ENCODE measurements at places on chromosomes 5 and 9.

DNA sequence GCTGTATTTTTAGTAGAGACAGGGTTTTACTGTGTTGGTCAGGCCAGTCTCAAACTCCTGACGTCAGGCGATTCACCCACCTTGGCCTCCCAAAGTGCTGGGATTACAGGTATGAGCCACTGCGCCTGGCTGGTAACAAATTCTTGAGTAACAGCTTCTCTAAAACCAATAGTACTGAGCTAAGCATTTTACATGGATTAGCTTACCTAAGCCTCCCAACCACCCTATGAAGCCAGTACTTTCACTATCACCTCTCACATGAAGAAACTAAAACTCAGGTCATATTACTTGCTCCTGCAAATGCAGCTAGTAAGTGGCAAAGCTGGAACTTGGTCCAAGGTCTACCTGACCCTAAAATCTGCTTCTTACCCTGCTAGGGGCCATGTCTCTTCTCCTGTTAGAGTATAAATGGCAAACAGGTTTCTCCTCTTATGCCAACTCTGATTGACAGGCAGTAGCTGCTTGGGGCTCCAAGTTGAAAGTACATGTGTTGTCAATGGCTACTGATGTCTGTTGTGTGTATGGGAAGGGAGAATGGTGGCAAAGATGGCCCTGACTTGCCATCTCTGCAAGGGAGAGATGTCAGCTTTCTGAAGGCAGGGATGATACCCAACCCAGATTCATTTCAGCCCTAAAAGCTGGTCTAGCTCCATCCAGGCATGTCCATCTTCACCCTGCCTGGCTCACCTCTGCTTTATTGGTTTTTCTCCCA lies 4.0 kb downstream of the PHF19 start:
- DNase-seq: no peak

DNA sequence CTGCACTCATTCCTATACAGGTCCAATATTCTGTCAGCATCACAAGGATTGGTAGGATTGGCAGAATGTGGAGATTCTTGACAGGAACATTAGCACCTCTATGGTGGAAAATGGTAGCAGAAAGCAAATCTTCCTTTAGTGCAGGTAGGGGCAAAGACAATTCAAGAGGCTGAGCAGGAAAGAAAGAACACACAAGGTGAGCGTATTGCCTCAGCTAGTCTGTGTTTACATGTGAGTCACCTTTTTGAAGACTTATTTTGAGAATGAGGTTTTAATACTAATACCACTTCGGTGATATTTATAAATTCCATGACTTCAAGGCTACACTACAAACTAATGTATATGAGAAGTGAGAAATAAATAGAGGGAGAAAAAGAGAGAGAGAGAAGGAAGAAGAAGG lies 717.0 kb downstream of the BRINP1 start:
- DNase-seq: no peak

GRCh38 chr9:129322641-129323375 lies 144.7 kb upstream of the IER5L start:
- no peak for DNase-seq

GRCh38 chr9:34233672-34234071 lies 54.8 kb downstream of the UBAP1 start:
- no peak for DNase-seq

DNA sequence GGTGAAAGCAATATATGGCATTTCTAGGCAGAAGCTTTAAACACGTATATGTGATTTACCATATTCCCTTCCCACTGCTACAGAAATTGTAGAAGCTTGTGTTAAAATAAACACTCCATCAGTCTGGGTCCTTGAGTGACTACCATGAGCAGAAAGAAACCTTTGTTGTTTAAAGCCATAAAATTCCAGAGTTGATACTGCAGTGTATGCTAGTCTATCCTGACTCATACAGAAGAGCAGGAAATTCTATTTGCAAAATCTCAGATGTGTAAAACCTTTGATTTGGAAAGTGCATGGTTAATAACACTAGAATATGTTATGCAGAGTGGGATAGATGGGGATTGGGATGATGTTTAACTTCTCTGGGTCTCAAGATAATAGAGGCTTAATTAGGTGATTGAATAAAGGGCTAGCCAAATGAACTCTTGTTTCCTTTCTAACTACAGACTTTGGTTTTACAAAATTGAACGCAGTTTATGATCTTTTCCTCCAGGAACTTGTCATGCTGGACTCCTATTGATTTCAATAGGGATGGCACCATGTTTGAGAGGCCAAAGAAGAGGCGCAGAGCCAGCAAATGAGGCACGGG lies 282.7 kb upstream of the VLDLR start:
- DNase-seq: no peak

GRCh38 chr9:32427111-32427873 lies 42.8 kb downstream of the ACO1 start:
- no peak for DNase-seq

DNA sequence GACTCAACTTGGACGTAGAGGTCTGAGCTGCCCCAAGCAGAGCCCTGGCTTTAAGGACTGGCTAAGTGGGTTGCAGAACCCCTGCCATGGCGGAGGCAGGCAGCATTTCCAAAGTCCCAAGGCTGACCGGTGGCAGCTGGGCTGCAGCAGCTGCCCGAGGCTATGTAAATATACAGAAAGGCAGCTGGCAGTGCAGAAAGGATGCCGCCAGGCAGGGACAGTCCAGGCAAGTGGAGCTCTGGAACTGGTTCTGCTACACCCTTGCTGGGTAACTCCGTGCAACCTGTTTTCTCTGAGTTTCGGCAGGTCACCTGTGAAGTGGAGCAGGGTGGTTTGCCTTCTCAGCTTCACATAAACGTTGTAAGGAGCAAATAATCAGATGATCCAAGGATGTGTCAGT lies 46.0 kb downstream of the SHB start:
- DNase-seq: no peak

DNA sequence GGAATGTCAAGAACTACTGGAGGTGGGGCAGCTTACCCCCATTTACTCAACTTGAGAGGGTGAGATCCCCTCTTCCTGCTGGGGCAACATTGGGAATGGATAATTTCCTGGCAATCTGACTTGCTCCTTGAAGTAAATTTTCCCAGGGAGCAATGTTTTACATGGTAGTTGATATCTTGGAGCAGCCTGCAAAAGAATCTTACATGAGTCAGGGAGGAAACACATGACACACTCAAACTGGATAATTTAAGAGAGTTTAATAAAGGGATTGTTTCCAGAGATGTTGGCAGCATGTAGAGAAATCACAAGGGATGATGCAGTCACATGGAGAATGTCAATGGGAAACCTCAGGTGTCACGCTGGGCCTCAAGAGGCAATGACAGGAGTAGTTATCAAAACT lies 212.5 kb downstream of the GAS1 start:
- no peak for DNase-seq

- DNase-seq: no peak
These were observed 3.9 kb downstream of the NR2F1 start for GRCh38 chr5:93586736-93587596.

- DNase-seq: peak; percentile 66
These were observed 192.9 kb downstream of the CRB2 start for GRCh38 chr9:123548741-123549545.

DNA sequence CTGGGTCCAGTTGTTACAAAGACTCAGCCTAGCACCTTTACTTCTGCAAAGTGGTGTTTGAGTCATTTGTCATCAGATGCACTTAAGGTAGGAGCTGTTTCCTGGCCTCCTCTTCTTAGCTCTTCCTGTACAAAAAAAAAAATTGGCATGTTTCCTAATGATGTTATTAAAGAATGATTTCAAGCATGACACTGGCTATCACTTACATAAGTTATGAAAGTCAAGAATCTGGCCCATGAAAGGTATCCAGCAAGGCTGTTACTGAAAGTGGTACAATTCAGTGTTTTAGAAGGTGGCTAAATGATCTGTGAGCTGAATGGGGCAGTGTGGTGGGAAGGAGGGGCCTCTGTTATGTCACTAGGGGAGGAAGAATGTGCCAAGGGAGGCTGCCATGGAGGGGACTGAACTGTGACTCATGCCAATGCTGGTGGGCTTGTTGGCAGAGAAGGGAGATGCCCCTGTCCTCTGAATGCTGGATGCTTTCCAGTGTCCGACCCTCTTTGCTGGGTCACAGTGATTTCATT lies 175.1 kb upstream of the MAP1B start:
- no peak for DNase-seq

DNA sequence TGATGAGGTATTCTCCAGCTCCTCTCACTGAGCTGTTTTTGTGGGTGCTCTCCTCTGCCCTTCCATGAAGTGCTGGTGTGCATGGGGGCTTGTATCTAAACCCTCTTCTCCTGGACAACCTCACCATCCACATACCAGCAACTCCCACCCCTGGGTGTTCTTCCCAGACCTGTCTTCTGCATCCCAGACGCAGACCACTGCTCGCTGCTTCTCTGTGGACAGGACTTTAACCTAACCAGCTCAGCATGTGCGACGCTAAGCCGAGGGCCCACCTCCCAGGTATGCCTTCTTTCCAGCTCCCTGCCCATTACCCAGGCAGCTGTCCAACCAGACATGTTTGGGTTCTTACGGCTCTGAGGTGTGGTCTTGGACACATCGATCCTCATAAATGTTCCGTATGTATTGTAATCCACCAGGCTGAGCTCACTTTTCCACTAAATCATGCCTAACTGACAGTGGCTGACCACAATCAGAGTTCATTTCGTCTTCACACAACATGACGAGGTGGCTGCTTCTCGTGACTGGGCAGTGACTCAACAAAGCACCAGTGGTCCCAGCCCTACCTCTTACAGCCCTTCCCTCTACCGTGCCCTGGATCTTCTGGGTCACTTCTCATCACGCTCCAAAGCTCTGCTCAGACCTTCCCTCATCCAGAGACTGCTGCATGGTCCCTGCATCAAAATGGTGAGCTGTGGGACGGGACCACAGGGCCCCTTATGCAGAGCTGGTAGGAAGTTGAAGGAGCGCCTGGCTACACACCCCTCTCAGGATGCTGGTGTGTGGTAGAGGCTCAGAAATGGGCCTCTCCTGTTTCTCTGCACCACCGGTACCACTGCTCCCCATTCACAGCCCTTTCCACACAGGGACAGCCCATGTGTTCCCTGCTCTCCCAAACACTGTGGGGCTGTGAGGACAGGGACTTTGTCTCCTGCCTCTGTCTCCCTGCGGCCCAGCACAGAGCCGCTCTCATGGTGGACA lies 9.6 kb upstream of the PTGES2 start:
- DNase-seq: no peak

GRCh38 chr9:89278551-89278950 lies 32.4 kb upstream of the CKS2 start:
- peak; percentile 11 for DNase-seq

DNA sequence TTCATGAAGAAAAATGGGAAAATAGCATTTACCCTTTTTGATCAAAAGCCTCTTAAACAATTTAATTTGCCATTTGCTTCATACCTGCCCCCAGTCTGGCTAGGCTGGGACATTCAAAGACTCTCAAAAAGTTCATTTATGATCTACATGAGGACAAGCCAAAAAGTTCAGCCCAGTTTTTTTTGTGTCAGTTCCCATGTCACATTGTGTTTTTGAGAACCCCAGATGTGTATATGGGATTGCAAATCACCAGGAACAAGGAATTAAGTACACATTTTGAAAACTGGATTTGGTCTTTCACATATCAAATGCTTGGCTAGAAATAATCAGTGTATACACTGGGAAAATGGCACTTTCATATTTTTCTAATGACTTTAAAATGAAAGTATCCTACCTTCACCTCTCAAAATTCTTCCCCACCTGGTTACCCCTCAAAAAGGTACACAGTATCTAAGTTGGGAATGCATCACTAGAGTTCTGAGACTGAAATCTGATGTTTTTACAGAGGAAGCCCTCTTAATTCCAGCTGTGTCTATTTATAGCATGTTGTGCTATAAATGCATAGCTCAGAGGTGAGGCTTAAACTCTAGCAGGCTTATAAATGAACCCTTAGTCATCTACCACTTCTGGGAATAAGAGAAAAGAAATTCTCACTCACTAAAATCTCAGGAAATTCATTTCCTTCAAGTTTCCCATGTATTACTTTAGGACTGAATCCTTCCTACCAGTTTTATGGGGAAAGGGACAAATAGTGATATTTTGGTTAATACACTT lies 9.3 kb downstream of the STOM start:
- DNase-seq: no peak

DNA sequence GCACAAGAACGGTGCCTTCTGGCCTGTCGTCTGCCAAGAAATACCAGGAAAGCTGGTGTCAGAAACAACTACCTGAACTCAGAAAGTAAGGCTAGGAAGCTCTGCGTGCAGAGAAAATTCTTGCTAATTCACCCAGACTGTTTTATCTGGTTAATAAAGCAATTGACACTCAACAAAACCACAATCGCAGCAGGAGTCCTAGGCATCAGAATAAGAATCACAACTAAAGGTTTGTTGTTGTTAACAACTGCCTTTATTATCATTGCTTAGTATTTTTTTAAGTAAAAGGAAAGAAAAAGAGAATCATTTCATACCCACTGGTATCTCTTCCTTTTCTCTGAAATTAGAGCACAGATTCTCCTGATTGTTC lies 3.9 kb upstream of the ISL1 start:
- DNase-seq: no peak

- no peak for DNase-seq
These were observed 52.3 kb upstream of the IFNK start for GRCh38 chr9:27471789-27472188.

GRCh38 chr5:180811623-180812124 lies 9.1 kb upstream of the MGAT1 start:
- DNase-seq: no peak

DNA sequence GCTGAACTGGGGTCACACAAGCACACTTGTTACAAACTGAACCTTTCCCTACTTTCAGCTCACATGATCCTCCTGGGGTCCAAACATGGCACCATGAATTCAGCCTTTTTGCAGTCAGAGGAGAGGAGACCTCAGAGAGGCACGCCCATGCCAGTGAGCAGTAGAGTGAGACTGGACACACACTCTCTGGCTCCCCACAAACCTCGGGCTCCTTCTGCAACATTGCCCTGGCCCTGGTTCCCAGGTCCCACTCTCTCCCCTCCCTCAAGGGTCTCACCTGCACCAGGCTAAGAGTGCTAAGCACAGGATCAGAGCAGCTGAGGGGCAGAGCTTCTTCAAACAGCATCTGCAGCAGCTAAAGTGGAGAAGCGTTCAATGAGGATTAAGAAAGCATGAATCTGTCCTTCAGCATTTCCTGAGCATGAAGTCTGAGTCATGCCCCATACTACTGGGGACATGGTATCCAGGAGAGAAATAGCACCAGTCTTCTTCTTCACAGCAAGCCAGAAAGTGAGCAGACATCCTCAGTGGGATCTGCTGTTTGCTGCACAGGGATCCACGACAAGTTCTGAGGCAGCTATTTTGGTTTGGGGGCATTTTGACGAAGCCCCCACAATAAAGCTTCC lies 27.2 kb downstream of the SLC35A4 start:
- peak; percentile 57 for DNase-seq

GRCh38 chr9:123883634-123884033 lies 46.3 kb downstream of the DENND1A start:
- no peak for DNase-seq

DNA sequence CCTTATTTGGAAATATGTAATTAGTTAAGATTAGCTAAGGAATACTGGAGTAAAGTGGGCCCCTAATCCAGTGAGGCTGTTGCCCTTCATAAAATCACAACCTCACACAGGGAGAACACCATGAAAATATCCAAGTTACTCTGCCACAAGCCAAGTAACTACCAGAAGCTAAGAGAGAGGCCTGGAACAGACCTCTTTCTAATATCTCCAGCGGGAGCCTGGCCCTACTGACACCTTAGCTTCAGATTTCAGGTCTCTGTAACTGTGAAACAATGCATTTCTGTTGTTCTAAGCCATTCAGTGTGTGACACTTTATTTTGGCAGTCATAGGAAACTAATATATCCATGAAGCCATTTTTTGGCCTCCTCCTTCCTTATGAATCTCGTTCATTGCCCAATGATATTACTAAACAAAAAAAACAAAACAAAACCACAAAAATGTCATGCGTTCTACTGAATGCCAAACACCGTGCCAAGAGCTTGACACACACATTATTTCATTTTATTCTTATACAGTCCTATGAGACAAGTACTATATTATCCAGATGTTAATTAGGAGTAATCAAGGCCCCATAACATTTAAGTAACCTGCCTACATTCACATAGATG lies 699.0 kb downstream of the MAT2B start:
- DNase-seq: no peak

Data from NB4 (cell line).